Tongue (tissue), 3 donors: ENCODE measurements at places on chromosomes 6 and 20.

DNA sequence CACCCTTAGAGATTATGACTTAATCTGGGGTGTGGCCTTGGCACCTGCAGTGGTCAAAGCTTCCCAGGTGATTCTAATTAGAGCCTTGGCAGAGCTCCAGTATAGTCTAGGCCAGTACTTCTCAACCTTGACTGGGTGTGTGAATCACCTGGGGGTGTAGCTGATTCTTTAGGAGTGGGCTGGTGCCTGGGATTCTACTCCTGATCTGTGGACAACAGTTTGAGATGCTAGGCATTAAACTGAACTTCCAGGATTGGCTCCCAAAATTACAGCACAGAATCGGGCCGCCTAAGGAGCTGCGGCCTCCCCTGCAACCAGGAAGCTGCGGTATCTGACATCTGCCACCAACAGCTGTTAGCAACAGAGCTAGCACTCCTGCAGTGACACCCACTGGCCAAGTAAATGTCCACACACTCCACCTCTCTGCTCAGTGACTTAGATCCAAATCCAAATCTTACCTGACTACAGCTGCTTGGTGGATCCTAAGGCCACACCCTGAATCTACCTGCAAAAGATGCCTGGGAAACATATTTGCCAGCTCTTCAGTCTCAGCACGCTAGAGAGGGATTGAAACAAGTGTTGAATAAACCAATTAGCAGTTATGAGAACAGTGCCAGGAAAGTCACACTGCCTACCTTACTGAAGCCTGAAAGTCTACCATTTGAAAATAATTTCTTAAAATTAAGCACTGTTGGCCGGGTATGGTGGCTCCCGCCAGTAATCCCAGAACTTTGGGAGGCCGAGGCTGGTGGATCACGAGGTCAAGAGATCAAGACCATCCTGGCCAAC lies 126.7 kb downstream of the UNC5CL start:
- peak; percentile 78 for DNase-seq

DNA sequence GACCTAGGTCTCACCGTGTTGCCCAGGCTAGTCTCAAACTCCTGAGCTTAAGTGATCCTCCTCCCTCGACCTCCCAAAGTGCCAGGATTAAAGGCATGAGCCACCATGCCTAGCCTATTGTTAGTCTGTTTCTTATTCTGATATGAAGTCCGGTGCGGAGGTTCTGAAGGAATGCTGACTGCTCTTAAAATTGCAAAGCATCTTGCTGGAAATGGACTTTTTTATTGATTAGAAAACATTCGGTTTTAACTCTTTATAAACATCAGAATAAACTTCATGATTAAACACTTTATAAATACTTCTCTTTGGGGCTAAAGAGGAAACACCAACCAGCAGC lies 3.2 kb downstream of the TNFAIP3 start:
- DNase-seq: no peak

DNA sequence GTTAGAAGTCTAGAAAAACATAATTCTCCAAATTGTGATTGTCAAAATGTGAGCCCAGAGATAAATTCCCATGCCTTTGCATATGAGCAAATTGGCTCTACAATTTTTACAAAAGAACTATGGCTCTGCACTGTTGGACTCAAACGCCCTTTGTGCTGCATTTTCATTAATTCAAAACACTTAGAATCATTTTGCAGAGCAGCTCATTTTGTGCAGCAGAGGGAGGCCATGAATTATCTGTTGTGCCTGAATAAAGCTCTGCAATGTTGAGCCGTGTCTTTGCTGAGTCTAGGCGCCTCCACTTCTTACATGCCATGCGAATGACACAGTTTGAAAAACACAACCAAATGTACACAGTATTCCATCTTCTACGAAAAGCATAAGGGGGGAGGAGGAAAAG lies 230.2 kb downstream of the PRKN start:
- DNase-seq: no peak

DNA sequence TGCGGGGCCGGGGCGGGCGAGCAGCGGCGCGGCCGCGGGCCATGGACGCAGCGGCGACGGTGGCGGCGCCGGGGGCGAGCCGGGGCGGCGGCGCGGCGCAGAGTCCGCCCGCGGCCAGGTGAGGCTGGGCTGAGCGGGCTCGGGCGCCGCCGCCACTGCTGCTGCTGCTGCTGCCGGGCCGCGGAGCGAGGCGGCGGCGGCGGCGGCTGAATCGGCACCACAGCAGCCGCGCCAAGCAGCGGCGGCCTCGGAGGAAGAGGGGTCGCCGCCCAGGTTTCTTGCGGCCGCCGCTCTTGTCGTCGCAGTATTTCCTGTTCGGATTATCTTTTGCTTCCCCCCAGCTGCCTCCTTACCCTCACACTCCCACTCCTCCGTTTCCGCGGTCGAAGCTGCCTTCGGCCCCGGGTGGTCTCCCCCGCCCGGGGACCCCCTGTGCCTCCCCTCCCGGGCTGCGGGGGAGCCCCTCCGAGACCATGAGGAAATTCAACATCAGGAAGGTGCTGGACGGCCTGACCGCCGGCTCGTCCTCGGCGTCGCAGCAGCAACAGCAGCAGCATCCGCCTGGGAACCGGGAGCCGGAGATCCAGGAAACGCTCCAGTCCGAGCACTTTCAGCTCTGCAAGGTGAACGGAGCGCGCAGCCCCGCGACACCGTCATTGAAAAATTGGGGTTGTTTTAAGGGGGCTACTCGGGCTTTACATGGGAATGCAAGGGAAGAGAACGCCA lies at the start of gene STXBP5:
STXBP5 (plus strand) TSS at position 358 of the 726 bp plus-strand sequence; CDS start at position 474, 116 bp downstream.
- DNase-seq: peak; percentile 70

GRCh38 chr6:71395731-71396409 lies 107.3 kb downstream of the OGFRL1 start:
- DNase-seq: no peak

GRCh38 chr6:66970373-66970772 lies 1263.3 kb upstream of the EYS start:
- DNase-seq: no peak
